ENCODE measurements at places on chromosomes 4 and X.
A peak's percentile ranks its signal among the peaks of the same experiment; 100 is the strongest.

GRCh38 chr4:138816875-138817274, 198.7 kb upstream of the NOCT start:
- no peak for DNase-seq

GRCh38 chr4:39384563-39384962, 18.4 kb upstream of the RFC1 start:
- no peak for DNase-seq

GRCh38 chr4:122716825-122717448, 15.6 kb upstream of the BBS12 start:
- DNase-seq = peak; percentile 67

DNA sequence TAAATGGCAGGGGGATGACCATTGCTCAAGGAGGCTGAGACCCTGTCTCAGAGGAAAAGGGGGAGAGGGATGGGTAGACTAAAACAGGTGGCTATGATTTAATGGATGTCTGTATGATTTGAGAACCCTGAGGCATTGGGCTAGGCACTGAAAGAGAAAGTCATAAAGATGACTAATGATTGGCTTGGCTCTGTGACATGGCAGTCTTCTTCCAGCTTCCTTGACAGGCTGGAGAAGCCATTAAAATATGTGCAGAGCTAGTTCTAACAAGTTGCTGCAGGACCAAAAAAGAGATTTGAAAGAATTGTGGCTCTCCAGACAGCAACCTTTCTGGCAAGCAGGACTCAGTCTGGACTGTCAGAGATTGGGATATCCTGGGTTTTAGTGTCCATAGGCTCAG, 53.6 kb downstream of the AMER1 start:
- DNase-seq = no peak

- DNase-seq = no peak
These were observed 75.4 kb upstream of the SPIN4 start for GRCh38 chrX:63426519-63426918.

GRCh38 chrX:98717970-98718369, 1692.1 kb downstream of the PCDH19 start:
- DNase-seq = no peak

DNA sequence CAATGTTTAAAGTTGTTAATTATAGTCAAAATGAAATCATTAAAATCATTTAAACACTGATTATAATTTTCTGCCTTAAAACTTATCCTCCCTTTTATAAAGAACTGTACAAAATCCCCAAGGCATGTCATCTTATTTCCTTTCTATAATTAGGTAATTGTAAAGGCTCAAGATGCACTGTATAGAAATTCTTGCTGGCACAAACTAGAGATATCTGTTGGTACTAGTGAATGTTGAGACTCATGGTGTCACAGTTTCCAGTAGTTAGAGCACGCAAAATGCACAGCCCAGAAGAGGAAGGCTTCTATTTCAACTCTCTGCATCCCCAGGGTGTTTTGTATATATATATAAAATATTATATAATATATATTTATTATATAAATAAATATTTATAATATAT, 22.7 kb upstream of the PLA2G12A start:
- DNase-seq = no peak

GRCh38 chr4:46386570-46386969, 3.4 kb downstream of the GABRA2 start:
- no peak for DNase-seq

DNA sequence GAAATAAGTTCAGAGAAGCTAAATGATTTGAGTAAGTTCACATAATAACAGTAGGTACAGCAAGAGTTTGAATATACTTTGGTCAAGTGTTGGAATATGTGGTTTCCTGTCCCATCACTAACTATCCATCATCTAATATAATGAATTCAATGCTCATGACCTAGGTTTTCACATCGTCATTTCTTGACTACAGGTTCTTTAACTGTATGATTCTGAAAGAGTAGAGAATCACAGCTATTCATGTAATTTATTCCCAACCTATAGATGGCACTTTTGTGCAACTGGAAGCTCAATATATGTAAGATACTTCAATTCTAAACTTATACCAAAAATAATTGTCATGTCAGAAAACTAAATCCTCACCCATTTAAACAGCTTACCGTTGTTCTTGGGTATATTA, 53.1 kb downstream of the TIGD2 start:
- DNase-seq = no peak

GRCh38 chrX:12767856-12768255, 23.4 kb upstream of the PRPS2 start:
- no peak for DNase-seq

- DNase-seq = no peak
These were observed 296.0 kb upstream of the HS3ST1 start for GRCh38 chr4:11724731-11725130.

DNA sequence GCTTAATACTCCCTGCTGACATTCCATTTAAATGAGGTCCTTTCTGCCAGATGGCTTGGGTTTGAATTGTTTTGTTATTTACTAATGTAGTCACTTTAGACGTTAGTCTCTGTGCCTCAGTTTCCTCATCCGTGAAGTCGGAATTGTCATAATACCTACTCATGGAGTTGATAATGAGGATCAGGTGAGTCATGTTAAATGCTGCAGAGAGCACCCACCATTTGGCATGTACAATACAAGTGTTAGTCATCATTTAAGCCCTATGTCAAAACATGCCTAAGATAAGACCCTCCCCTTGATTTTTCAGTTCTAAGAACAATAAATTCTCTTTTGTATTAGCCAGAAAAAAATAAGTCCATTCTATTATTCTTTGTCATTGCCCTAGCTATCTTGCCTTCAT, 534.8 kb upstream of the HTR2C start:
- no peak for DNase-seq

- DNase-seq = no peak
These were observed 45.4 kb upstream of the XK start for GRCh38 chrX:37640142-37640541.

DNA sequence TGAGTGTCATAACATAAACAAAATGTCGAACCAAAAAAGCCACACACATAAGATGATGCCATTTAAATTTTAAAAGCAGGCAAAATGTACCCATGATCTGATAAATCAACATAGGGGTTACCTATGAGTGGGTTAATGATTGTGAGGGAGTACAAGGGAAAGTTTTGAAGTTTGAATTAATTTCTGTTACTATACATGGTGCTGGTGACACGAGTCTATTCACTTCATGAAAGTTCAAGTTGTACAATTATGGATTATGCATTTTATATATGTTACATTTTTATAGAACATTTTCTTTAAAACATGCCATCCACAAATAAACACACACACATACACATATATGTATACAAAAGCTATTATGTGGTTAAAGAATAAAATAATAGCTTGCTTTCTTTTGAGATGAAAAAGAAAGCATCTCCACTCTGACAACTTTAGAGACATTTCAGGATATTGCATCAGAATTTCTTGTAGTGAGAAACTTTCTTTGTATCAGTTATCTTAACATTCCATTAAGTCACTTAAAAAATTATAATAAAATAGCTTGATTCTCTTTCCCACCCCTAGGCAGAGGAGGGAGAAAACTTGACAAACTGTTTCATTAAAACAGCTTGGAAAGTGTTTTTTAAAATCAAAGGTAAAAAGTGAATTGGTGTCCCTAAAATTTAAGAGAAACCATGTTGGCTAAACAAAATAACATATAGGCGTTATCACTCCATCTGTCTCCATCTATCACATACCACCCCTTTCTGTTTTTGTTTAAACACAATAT, 891.8 kb upstream of the NDST4 start:
- DNase-seq = no peak

- DNase-seq = no peak
These were observed 44.1 kb downstream of the GAK start for GRCh38 chr4:888029-888428.

DNA sequence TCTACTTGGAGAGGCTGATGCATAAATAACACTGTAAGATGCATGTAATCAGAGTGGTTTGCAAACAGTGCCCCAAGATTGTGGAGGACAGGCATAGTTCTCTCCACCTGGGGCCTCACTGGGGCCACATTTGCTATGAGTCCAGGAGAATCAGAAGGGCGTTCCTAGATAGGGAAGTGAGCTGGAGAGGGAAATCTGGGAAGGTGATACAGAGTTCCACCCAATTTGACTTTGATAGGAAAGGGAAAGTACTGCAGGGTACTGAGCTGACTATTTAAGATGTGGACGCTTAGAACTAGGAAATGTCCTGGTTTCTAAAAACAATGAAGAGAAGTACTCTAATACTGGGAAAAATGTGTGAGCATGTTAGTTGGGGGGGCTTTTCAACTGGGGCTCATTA, 33.9 kb downstream of the FAM9C start:
- no peak for DNase-seq

DNA sequence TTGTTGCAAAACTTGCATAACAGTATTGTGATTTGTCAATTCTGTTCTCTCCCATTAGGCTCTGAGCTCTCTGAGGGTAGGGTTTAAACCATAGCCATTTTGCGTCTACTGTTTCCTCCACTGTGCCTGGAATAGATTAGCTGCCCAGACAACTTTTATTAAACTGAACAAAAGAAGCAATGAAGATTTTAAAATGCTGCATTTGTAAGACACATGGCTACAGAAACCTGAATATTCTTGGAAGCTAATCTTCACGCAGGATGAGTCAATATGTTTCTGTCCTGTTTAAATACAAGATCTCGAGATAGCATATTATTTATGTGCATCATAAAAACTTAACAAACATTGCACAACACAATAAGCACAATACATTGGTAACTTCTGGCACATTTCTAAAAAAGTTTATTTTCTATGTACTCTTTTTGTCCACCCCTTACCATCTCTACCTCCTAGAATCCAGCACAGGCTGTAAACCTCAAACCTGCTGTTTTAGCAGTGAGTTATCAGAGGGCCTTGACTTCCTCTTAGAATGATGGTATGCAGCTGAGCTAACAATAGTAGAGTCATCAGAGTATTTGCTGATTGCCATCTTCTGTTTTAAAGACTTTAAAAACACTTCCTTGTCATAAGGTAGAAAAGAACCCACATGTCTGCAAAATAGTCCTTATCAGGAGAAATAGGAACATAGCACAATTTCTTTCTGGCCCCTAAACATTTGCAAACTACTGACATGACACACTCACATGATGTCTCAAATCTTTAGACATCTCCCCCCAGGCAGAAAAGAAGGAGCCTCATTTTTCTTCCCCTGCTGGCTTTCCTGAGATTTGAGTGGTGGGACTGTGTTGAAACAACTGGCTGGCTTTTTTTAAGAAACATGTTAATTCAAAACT, 10.6 kb upstream of the CCNG2 start:
- DNase-seq = no peak

GRCh38 chr4:80137631-80138030, 59.7 kb upstream of the PRDM8 start:
- DNase-seq = no peak

DNA sequence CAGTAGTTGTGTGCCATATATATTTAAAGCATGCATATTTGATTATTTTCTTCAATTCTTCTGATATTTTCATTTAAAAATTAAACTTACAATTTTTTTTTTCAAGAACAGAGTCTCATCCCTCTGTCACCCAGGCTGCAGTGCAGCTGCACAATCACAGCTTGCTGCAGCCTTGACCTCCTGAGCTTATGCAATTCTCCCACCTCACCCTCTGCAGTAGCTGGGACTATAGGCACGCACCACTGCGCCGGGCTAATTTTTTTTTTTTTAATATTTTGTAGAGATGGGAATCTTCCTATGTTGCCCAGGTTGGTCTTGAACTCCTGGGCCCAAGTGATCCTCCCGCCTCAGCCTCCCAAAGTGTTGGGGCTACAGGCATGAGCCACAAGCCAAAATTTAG, 5.8 kb upstream of the DCLK2 start:
- no peak for DNase-seq

DNA sequence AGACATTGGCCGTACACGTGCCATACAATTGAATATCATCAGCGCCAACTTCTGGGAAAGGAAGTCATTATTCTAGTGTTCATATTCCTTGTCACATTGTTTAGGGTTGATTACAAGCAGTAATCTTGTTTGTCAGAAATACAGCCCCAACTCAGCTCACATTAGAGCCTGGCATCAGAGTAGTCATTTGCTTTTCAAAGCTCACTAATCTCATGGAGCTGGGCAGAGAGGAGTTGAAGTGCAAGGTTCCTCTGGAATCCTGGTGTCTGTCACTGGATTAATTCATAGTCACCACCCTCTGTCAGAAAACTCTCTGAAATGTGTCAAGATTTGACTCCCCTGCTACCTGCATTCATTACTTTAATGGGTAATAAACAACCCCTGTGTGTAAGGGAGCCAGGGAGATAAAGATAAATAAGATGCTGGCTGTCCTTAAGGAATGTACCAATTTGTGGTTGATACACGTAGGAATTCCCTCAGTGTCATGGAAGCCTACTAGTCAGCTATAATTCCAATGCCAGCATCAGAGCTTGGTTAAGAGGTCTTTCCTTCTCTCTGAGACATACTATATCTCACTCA, 43.7 kb upstream of the S100G start:
- DNase-seq = no peak

GRCh38 chrX:139018436-139018835, 306.9 kb upstream of the FGF13 start:
- DNase-seq = no peak

DNA sequence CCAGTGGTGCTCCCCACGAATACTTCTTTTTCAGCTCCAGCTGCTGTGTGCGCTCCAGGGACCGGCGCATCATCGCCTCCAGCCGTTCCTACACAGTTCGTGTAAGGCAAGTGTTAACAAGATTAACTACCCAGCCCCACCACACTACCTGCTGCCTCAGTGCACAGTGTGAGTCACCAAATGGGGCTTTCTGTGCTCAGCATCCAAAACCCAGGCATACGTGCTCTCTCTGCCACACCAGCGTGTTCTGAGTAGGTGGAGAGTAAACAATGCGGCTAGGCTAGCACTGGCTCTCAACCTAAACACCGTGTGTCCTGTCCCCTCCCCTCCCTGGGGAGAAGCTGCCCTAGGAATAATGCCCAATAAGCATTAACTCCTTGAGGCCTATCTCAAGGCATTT, 60.0 kb downstream of the MAP7D2 start:
- no peak for DNase-seq

GRCh38 chr4:15237648-15238230, 190.1 kb upstream of the C1QTNF7 start:
- DNase-seq = no peak

- no peak for DNase-seq
These were observed 2.5 kb downstream of the USP51 start for GRCh38 chrX:55487143-55487542.

DNA sequence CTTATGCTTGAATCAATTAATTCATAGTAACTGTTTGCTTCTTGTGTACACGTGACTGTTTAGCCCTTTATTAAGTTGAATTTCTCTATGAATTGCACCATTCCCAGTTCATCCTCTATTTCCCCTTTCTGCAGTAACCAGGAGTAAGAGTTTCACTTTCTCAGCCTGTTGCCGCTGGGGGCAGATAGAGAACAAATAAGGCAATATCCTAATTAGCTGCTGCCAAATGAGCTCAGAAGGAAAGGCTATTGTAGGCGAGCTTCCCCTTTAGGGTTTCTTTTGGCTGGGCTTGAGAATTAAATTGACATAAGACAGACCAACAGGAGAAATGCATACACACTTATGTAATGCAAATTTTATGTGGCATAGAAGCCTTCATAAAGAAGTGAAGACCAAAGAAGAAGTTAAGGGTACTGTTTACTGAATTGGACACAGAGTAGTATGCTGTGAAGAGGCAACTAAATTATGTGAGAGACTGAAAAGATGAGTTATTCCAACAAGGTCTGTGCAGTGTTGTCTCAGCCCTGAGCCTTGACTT, 1594.7 kb downstream of the TECRL start:
- no peak for DNase-seq

- DNase-seq = no peak
These were observed 14.0 kb downstream of the PNMA6F start for GRCh38 chrX:153307276-153308178.
